Suppressor macrophage treated with lipopolysaccharide for 4 hours (primary cell): ENCODE measurements at places on chromosomes 2 and 18.

GRCh38 chr2:213868526-213868925, 542.3 kb upstream of the VWC2L start:
- no peak for DNase-seq

DNA sequence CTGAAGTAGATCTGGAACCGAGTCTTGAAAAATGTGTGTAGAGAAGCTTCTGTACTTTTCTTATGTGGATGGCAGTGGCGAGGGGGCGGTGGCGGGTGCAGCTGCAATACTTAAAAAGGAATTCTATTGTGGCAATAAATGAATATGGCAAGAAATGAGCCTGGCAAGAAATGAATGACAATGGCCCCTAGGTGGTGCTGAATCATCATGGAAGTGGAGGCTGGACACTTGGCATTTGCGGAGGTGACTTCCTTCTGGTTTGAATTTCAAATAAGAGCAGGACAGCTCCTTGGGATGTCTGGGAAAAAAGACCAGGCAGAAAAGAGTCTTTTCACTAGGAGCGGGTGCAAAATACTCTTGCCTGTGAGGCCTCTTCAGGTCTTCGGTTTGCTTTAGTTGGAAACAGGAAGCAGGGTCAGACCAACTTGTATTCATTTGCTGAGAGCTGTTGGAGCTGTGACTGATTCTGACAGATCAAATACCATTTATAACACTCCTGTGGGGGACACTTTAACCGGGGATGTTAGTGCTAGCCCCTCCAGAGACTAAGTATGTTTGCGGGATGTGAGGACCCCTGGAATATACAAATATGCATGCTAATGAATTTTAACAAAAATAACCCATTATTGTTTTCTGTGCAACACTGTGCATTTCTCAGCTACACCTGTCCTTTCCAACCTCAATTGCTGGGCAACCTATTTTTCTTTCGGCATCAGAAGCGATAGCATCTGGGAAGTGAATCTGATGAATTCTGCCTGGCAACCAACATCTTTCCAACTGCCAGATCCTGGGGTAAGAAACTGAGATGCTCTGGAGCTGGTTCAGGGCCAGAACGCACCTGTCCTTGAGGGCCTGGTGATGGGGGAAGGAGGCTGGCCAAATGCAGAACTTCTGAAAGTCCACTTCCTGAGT, 35.4 kb downstream of the FASTKD2 start:
- DNase-seq: peak; percentile 77

DNA sequence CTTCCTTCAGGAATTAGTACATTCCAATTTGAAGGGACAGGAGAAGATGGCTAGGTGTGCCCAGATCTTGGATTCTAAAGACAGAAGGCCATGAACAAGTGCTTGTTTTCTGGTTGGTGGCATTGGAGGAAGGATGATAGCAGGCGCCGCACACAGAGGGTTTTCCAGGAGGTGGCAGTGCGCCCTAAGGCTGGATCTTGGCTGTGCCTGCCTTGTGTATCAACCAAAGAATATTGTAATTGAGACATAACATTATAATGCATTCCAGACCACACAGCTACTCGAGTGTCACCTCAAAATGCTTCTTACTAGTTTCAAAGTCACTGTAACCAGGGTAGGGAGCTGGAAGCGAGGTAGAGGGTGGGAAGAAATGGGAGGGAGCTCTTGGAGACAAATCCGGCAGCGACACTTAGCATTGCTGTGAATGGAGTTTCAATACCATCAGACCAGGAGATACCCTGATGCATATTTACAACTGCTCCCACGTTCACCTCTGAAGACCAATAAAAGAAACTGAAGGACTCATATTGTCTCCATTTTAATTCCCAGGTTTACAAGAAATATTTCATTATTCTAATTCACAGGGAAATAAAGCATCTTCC, 42.5 kb downstream of the CPO start:
- DNase-seq: peak; percentile 65

DNA sequence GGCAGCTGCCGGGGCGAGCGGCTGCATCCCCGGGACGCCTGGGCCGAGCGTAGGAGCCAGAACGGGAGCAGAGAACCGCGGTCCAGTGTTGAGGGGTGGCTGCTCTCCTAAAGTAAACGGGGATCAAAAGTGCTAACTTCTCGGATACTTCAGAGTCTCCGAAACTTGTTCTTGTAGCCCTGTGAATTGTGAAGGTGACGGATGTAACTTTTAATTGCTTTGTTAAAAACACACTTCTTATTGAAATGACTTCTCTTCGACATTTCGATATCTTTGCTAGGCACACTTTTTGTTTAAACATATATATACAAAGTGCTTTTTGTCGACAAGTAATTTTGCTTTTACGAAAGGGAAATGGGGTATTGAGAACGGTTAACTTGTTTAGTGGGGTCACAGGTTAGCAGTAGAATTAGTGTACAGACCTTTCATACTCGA, 540 bp downstream of the ATP9B start:
- DNase-seq: peak; percentile 42

GRCh38 chr2:181836583-181836982, 54.9 kb upstream of the ITPRID2 start:
- DNase-seq: no peak

GRCh38 chr2:15811367-15811766, 129.0 kb upstream of the MYCN start:
- no peak for DNase-seq

GRCh38 chr2:12286347-12286746, 430.4 kb upstream of the TRIB2 start:
- DNase-seq: no peak

DNA sequence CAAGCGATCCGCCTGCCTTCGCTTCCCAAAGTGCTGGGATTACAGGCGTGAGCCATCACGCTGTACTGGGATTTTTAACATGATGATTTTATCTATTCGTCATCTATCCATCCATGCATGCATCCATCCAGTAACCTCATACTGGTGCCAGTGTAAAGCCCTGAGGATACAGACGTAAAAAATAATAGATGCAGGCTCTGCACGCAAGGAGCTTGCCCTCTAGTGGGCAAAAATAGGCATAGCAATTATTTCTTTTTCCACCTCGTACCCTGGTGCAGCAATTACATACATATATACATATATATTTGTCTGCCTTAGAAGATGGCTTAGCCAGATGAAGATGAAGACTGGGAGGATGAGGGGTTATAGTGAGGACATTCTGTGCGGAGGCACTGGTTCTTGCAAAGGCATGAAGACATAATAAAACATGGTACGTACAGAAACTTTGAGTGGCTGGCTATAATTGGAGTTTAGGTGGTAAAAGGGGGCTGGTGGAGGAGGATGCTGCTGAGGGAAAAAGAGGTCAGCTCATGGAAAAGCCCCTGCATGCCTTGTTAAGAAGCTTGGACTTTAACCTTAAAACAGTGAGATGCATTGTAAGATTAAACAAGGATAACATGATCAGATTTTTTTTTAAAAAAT, 19.6 kb upstream of the RPIA start:
- DNase-seq: peak; percentile 63
